Large intestine (tissue), 12 donors: ENCODE measurements at places on chromosomes 2 and 18.

DNA sequence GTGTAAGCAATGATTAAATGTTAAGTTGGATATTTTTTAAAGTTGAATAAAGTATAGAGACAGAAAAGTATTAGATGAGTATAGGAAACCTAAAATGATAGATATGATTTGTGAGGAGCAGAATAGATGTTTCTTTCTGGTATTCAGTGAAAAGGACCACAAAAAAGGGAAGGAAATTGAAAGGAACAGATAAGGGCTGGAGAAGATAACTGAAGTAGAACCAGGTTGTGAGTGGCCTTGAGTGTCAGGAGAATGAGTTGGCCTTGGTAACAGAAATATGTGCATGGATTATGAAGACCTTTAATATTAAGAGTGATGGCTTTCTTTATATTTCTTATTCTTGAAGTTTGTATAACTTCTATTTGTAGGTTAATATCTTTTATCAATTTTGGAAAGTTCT lies 543.5 kb downstream of the METTL4 start:
- no peak for DNase-seq

DNA sequence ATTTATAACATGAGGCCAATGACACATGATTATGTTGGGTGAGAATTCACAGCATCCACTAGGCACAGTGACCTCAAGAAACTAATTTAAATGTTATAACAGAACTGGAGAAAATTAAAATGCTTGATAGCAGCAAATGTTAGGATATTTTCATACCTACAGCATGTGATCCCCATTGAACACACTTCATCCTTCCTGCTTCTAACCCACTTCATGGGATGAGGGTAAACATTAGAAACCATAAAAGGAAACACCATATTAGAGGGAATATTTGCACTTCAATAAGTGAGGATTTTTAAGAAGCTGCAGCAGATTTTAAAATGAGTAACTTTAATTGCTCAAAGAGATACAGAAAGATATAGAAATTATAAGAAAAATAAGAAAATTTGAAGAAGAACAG lies 117.1 kb downstream of the FSHR start:
- no peak for DNase-seq

GRCh38 chr18:55387139-55387984 lies 200.6 kb downstream of the TCF4 start:
- DNase-seq, result no peak

DNA sequence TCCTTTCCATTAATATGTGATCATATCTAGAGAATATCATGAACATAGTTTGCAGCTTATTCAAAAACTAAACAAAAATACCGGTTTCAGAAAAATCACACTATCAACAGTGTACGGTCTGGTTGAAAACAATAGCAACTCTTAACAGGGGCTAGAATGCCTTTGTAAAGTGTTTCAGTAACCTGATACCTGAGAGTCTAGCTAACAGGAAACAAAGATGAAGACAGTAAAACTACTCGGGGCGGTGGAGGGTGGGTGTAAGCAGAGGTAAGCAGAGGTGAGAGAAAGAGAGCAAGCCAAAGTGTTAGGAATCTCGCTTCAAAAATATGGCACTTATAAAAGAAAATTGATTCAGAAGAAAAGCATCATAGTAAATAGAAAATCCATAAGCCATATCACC lies 109.0 kb upstream of the RGPD4 start:
- no peak for DNase-seq

GRCh38 chr2:65863713-65864112 lies 431.3 kb upstream of the SPRED2 start:
- DNase-seq, result no peak

DNA sequence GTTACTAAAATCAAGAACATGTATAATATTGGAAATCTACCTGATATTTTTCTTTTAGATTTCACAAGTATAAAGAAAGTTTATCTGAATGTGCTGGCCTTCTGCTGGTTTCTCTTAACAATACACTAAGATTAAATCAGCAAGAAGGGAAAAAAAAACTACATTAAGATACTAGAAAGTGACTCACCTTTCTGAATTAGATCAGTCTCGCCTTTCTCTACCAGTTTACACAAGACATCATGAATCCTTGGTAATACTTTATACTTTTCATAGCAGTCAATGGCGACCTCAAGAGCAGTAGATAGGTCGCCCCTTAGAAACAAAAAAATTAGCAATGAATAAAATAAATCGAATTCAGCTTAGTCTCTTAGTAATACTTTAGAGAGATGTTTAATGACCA lies 61.2 kb downstream of the LRPPRC start:
- DNase-seq, result no peak

DNA sequence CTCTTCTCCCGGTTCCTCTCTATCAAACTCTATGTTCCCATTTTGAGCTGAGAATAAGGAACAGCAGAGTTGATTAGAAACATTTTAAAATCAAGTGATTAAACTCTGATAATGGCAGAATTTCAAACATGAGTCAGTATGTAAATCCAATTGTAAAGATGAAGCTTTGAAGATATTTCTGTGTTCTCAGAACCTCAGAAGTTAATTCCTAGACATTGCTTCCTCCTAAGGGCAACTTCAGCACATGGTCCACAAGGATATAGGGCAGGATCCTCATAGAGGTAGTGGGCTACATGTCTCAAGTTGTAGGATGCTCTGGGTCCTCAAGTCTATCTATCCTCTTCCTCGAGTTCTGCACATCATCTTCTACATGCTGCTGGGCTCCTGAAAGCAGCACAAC lies 46.3 kb downstream of the QPCT start:
- DNase-seq, result no peak

DNA sequence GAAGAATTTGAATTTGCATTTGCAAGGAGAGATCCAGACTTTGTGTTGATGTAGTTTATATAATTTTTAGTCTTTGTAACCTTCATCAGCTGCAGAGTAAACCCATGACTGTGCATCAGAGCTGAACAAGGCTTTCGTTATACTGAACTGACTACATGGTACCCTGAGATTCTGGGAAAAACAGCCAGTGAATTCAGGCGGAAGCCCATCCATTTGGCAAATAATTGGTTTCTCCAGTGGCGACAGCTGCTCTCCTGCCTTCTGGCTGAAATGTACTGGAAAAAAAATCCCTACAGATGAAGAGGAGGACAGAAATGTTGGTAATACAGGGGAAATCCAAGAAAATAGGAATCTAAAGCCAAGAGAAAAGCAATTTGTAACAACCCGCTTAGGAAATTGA lies 657.5 kb upstream of the CDH7 start:
- no peak for DNase-seq

DNA sequence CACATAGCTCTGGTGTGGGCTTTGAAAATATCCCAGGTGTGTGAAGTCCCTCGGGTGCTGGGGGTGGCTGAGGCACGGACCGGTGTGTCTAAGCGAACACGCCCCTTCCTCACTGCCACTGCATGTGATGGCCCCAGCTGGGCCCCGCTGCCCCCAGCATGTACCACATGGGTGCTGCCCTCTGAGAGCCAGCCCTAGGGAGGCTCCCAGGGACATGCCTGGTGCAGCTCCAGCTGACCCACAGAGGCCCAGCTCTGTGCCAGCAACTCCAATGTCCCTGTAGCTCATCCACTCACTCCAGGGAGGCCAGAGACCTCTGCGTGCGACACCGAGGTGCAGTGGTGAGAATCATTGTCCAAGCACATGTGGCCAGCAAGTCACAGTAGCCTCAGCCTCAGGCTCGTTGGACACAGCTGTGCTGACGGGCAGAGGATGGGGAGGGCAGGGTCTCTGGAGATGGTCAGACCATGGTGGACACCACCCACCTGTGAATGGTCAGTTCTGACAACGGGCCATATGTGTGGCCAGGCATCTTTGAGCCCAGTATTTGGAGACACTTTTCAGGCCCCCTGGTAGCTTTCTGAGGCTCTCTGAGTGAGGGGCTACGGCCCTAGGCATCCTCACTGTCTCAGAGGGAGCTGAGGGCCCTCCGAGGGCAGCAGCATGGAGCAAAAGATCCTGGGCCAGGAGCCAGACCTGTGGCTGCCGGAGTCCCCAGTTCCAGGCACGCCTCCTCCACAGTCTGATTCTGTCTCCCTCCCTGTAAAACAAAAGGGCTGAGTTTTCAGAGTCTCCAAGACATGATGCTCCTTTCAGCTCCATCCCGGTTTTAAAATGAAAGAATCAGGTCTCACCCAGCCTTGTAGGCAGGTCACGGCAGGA lies 220.7 kb downstream of the NDUFA10 start:
- no peak for DNase-seq

DNA sequence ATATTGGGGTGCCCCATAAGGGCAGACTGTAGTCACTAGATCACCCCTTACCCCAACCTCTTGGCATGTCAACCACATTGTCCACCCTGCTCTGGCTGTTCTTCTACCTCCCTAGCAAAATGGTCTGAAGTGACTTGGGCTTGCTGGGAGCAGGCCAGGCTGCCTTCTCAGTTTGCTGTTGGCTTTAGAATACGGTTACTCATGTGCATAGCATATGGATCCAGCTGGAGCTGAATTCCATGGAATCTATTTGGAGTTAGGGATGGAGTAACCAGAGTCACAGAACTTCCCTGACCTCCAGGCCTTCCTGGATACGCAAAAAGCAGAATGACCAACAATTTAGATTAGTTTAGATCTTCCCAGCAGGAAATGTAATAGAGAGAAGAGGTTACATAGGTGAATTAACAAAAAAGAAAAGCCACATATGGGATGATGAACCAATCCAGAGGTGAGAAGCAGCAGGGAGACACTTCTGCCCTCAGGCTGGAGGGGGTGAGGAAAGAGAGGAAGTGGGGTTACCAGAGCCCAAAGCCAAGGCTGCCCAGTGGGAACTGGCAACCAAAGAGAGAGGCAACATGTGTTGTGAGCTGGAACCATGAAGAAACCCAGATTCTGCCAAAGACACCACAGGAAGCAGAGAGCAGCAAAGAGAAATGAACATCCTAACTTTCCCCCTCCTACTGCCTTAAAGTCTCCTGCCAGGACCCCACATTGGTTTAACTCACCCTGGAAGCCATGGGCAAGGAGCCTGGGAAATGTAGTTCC lies 26.1 kb downstream of the PKDCC start:
- no peak for DNase-seq

DNA sequence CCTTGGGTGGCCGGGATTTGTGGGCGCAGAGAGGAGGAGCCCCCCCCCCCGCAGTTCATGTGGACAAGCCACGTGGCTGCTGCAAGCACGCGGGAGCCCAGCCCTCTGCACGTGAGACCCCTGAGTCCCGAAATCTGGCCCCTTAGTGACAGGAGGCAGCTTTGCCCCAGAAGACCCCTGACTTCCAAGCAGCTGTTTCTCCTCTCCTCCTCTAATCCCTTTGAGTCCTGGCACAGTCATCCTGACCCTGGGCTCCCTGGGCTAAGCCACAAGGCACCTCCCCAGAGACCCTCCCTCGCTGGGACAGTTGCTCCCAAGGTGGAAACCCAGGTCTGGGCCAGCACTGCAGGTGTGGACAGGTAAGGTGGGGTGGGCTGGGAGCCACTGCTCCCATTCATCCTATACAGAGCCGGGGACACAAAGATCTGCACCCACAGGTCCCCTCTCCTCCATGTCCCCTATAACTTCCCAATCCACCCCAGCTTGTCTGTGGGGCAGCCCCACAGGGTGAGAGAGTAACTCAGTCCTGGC lies 923 bp downstream of the TEKT4 start:
- no peak for DNase-seq

DNA sequence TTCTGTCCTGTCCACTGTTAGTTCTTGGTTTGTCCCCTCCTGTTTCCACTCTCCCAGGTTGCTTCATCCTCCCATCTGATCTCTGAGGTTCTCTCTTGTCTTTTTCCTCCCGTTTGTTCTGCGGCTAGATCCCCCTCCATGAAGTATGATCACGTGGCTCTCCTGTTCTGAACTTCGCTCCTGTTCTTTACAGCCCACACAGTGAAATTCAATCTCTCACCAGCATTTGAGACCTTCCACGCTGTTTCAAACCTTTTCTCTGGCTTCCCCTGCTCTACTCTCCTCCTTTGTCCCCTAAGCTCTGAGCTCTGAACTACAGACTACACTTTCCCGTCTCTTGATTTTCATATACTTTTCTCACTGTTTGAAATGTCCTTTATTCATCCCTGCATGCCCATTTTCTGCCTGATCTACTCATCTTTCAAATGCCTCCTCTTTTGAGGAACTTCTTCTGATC lies 83.5 kb downstream of the OSBPL6 start:
- peak; percentile 60 for DNase-seq

- DNase-seq, result peak; percentile 38
Measured at GRCh38 chr2:157432475-157433106, 11.3 kb downstream of the CYTIP start.

- no peak for DNase-seq
Measured at GRCh38 chr2:174465327-174465726, 21.5 kb downstream of the GPR155 start.
